Stimulated activated CD4-positive, alpha-beta T cell treated with anti-CD3 and anti-CD28 coated beads, Interleukin-2, amount 100 ng/mL, for 24 hours (primary cell): ENCODE measurements at places on chromosomes 7 and 10.

DNA sequence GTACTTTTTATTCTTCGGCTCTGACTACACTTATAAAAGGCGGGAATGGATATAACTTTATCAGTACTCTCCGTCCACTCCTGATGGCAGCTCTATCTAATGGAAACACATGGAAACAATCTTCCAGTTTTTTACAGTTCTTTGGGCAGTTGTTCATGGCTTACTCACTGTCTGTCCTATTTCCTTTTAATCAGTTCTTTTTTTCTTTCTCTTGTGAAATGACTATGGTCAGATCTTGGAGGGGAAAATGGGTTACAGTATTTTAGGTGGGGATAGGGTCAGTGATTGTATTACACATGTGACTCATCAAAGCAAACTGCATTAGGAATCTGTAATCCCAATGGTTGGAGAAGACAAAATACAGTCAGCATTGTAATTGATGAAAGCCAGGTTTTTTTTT, 112.4 kb downstream of the BICC1 start:
- DNase-seq = no peak

DNA sequence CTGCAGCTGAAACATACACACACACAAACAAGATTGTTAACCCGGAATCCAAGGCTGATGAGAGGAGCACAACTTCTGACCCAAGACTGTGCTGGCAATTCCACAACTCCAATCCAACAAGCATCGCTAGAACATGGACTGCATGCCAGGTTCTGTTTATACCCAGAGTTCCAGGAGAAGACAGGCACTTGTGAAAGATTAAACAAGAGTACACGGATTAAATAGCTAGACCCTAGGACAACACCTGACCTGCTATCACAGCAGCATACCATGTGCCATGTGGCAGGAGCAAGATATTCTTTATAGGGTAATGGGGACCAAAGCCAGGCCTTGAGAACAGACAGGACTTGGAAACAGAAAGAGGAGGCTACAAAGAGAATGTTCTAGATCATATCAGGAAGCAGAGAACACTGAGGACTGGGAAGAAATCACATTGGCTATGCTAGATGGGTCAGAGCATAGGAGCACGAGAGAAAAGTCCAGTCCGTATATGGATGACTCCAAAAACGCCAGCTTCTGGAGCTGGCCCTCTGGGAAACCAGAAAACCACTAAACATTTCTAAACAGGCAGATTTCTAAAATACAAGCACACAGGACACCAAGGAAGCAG, 83.7 kb upstream of the ATP6V0A4 start:
- DNase-seq = no peak

- DNase-seq = no peak
These were observed 169.3 kb downstream of the USP6NL start for GRCh38 chr10:11442001-11442773.

DNA sequence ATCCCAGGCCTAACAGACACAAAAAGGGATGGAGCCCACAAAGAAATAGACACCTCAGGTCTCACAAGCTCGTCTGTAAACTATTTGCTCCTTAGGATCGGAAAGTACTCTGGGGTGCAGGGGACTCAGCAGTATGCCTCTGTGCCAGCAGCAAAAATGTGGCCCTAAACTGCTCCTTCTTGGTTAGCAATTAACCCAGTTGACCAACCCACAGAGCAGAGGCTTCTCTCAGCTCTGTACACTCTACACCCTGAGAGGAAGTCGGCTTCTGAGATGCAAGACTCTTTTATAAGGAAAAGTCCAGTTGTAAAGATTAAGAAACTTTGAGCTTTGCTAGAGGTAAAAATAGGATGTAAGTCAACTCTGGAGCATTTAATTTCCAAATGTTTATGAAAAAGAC, 156.3 kb upstream of the PRSS58 start:
- DNase-seq = no peak

GRCh38 chr10:1048349-1048731, 579 bp downstream of the IDI1 start:
- DNase-seq = no peak
